Choroid plexus epithelial cell (primary cell): ENCODE measurements at places on chromosomes 6 and 20.

GRCh38 chr20:7416382-7416781 lies 523.9 kb downstream of the HAO1 start:
- DNase-seq, result no peak

DNA sequence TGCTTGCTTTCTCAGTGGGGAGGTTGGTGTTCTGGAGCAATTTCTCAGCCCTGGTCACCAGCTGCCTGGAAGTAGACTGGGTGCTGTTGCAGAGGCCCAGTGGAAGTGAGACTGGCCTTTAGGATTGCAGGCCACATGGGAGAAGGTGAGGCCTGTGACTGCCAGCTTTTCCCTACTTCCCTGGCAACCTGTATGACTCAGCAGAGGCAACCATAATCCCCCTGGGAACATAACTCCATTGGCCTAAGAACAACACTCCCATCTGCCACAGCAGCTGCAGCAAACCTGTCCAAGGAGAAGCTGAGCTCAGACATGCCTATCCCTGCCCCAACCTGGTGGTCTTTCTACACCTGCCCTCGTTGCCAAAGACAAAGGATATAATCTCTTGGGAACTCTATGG lies 473.5 kb upstream of the SPTLC3 start:
- no peak for DNase-seq

DNA sequence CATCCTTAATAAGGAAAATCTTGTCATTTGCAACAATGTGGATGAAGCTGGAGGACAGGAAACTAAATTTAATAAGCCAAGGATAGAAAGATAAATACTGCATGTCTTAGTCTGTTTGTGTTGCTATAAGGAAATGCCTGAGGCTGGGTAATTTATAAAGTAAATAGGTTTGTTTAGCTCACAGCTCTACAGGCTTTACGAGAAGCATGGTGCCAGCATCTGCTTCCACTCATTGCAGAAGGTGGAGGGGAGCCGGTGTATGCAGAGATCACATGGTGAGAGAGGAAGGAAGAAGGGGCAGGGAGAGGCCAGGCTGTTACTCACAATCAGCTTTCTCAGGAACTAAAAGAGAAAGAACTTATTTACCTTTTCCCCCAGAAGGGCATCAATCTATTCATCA lies 118.9 kb upstream of the SMLR1 start:
- peak; percentile 52 for DNase-seq

GRCh38 chr6:147699637-147700036 lies 191.1 kb downstream of the SAMD5 start:
- DNase-seq, result peak; percentile 57

DNA sequence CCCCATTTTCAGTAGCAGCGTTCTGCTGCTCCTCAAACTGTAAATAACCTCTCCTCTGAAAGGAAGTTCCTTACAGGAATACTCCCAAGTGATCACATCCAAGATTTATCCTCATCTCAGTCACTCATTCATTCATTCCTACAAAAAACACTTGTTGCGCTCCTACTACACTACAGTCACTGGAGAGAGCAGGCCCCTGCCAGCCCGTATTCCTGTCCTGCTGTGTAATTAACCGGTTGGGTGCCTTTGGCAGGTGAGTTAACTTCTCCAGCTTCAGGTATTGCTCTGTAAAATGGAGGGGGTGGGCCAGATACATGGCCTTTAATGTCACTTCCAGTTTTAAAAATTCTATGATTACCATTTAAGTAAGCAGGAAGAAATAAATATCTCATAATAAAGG lies 15.0 kb upstream of the ZBTB24 start:
- DNase-seq, result no peak

DNA sequence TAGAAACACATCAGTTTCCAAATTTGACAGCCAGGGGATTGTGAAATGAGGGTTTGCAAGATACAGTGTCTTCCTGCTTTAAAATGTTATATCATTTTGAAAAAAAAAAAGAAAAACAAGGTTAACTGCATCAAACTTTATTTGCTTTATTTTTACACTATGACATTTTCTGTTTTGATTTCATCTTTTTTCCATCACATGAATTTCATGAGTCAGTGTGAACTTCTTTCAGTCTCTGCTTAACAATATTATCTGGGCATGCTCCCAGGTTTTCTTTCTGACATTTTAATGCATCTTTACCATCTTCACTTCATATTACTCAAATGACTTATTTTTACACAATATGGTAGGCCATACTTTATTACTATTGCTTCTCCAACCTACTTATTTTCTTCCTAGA lies 1.9 kb downstream of the NCOA7 start:
- DNase-seq, result peak; percentile 76

DNA sequence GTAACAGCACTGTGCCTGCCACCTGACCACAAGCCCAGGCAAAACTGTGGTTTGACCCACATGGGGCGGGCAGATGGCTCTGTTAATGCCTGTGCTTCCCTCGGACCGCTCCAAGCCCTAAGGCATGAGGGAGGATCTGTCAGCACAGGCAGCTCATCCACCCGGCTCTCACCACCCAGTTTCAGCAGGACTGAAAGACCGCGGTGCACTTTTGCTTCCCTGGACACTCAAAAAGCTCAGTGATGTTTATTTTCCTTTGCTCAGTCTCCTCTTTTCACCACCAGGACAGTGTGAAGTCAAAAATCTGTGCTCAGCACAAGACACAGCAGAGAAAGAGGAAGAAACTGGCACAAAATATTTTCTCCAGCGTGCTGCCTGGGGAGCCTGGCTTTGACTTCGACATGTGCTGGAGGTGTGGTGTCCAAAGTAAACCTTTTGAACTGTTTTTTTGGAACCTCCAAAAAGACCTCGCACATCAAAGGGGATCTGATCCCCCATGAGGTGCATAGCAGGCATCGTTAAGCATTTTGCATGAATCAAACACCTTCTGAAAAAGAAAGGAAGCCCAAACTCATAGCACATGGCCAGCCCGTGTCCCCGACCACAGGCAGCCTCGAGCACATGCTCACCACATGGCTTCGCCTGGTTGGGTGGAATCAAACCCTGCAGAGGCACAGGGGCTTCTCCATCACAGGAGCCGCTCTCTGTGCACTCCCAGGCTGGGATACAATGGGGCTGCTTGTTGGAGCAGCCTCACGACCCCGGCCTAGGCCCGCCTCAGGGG lies 441.7 kb upstream of the JARID2 start:
- peak; percentile 68 for DNase-seq

DNA sequence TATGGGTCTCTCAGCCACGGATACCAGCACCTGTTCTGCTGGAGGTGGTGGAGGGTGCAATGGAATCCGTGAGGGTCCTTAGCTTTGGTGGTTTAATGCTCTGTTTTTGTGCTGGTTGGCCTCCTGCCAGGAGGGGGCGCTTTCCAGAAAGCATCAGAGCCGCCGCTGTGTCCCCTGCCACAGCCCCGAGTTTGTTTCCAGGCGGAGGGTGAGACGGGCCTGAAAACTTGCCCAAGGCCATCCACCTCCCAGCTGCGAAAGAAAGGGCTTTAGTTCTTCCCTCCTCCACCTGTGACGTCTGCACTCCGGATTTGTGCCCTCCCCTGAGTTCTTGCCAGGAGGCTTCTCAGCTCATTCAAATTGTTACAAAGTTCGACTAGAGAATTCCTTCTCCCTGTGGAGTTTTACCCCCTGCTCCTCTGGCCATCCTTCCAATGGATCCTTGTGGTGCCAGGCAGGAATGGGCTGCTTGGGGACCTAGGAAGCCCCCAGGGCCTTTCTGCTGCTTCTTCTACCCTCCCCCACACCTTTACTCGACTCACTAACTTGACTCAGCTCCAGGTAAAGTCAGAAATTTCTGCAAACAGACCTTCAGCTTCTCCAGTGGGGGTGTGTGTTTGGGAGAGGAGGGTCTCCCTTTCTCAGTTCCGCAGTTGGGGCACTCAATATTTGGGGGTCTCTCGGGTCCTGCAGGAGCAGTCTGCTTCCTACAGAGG lies 873.7 kb downstream of the KIF16B start:
- DNase-seq, result no peak

DNA sequence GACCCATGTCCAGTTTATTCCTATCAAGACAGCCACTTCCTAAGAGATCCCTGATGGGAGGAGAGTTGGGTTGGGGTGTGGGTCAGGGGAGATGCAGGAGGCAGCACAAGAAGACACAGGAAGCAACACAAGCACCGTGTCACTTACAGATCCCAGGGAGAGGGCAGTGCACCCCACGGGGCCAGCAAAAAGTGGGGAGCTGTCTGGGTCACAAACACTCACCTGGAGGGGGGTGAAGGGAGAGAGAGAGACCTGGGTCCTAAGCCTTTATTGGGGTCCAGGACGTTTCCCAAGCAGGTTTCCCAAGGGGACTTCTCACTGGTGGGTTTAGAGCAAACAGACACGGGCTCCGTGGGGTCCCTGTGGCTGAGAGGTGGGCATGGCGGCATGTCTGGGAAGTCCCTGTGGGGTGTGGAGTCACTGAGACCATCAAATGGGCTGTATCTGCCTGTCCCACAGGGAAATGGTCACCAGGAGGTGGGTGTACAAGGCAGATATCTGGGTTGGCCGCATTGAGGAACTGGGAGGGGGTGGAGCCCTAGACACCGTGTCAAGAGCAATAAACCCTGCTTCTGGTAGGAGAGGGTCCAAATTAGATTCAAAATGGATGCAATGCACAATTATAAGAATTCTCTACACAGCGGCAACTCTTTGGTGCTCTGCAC lies 1.6 kb upstream of the CD93 start:
- DNase-seq, result no peak
